Breast epithelium (tissue), 4 donors: ENCODE measurements at places on chromosomes 4 and X. TPM values are rescaled to one million over a fixed set of nuclear protein-coding genes. Genes with fewer than 3 reads are reported as not detected.

Gene RHOXF2B
- total RNA-seq, result not detected

Gene POLN
- total RNA-seq, result 4.3 TPM

GRCh38 chr4:94304365-94304971, 38.2 kb downstream of the HPGDS start:
- DNase-seq, result no peak

DNA sequence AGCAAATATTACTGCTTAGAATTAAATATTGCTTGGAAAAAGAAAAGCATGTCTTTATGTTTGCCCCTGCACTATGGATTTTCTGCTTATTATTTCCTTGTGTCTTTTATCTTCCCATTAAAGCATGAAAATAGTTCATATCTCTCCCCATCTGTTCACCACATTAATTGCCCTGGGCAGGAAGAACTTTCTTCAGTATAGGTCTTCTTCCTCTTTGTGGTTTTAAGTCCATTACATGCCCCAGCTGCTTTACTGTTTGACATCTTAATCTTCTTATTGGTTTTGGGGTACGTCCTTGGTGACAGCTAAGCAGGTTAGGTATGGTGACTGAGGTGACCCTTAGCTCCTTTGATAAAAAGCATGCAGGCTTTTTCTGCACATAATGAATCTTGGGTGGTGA, 157.3 kb downstream of the AASDH start:
- DNase-seq, result no peak

Gene PKD2
- 61.3 TPM for total RNA-seq

Gene PORCN
- total RNA-seq, result 17.0 TPM

- DNase-seq, result no peak
These were observed 15.4 kb downstream of the IQSEC2 start for GRCh38 chrX:53265771-53266574.

GRCh38 chrX:123340696-123341095, 156.6 kb downstream of the GRIA3 start:
- no peak for DNase-seq

Gene CLDN22
- total RNA-seq, result not detected

DNA sequence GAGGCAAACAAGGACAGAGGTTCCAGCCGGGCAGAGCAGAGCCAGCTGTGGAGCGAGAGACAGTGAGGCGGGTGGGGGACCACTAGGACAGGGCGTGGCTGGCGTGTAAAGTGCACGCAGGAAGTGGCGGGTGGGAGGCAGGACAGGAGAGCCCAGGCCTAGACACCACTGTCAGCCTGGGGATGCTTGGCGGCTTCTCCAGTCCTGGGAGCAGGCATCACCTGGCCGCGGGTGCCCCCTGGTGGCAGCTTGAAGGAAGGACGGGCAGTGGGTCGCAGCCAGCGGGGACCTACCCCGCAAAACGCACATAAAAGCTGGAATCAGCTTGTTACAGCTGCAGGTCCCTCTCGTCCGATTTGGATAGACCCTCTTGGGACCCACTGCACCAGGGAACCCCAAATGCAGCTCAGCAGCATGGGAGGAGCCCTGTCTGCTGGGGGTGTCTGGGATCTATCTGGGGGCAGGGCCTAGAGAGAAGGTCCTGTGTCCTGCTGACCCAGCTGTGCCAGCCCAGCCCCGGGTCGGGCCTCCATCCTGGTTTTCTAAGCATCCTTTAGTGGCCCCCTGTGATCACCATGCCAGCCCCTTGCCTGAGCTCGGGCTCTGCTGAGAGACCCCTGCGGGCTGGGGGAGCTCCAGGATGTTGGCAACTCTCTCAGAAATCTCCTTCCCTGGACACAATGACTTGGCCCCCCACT, 57.7 kb downstream of the WFS1 start:
- DNase-seq, result peak; percentile 59
